ENCODE measurements at places on chromosomes 5 and 9. TPM values are rescaled to one million over a fixed set of nuclear protein-coding genes. Genes with fewer than 3 reads are reported as not detected.

The YTHDC2 gene
- polyA plus RNA-seq, result 10.5 TPM

The SLC36A3 gene
- polyA plus RNA-seq, result not detected

The IFNA21 gene
- polyA plus RNA-seq, result not detected

The PCDHGB4 gene
- polyA plus RNA-seq, result 0.65 TPM

The ADRA1B gene
- polyA plus RNA-seq, result 0.49 TPM

The GABRA1 gene
- polyA plus RNA-seq, result 0.45 TPM

The LCN2 gene
- 75.1 TPM for polyA plus RNA-seq

The WDR31 gene
- polyA plus RNA-seq, result 1.2 TPM

DNA sequence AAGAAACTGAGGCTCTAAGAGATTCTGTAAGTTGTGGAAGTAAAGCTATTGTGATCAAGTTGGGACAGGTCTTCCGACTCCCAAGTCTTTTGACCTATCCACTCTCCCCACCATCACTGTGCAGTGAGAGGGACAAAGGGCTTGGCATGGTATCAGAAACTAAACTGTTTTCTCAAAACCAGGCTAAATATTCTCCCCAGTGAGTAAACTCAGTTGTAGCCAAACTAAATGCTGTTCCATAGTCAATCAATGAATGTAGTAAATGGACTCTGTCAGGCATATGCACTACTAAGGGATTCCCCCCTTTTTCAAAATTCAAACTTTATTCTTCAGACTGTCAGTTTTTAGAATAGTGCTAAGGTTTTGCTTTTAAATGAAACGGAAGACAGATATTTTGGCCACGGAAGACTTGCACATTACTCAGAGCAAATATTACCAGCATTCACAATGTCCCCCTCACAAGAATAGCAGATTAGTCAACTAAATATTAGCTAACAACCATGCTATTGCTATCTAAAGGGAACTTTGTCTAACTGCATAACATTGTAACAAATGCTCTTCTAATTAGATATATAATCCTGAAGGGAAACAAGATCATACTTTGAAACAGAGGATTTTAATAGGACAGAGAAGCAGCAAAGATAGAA, 7.1 kb downstream of the PRKAA1 start:
- DNase-seq, result no peak
- no peak overlapping the region for H3K4me3 ChIP-seq
- peaks cover 20% of the 10 kb centered on the region for H3K4me1 ChIP-seq
- H3K27ac ChIP-seq, result no peak overlapping the region
- H3K27me3 ChIP-seq, result no peaks in the 10 kb centered on the region

- H3K27ac ChIP-seq, result no peak overlapping the region
- no peaks in the 10 kb centered on the region for H3K36me3 ChIP-seq
- no peak overlapping the region for H3K4me3 ChIP-seq
- no peaks in the 10 kb centered on the region for H3K27me3 ChIP-seq
- no peaks in the 10 kb centered on the region for H3K4me1 ChIP-seq
Observed at GRCh38 chr5:111855356-111855755, 98.4 kb upstream of the NREP start.

- no peak overlapping the region for H3K4me3 ChIP-seq
- H3K36me3 ChIP-seq, result no peaks in the 10 kb centered on the region
- DNase-seq, result no peak
- no peaks in the 10 kb centered on the region for H3K27me3 ChIP-seq
Observed at GRCh38 chr5:92944903-92945604, 636.0 kb downstream of the NR2F1-AS1 start.

DNA sequence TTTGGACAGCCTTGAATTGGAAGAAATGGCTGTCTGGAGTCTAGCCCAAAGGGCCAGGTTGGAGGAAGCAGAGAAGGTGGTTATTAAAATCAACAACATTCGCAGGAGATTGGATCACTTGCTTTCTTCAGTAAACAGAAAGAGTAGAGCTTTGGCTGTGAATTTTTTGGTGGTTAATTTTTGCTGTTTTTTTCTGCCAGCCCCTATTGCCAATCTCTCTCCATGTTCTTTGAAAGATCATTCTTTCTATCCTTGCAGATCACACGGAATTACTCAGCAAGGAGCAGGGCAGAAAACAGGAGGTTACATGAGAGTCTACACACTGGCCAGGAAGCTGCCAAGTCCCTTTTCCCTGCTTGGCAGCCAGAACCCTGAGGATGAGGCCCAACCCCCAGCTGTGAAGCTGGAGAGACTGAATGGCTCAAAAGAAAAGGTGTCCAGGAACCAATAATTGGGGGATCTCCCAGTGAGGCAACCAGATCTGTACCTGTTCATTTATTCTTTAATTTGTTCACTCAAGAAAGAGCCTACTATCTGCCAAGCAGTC, 13.0 kb downstream of the GLRX start:
- H3K27ac ChIP-seq, result no peak overlapping the region
- no peaks in the 10 kb centered on the region for H3K4me1 ChIP-seq
- DNase-seq, result no peak
- H3K4me3 ChIP-seq, result no peak overlapping the region
- H3K27me3 ChIP-seq, result no peaks in the 10 kb centered on the region

DNA sequence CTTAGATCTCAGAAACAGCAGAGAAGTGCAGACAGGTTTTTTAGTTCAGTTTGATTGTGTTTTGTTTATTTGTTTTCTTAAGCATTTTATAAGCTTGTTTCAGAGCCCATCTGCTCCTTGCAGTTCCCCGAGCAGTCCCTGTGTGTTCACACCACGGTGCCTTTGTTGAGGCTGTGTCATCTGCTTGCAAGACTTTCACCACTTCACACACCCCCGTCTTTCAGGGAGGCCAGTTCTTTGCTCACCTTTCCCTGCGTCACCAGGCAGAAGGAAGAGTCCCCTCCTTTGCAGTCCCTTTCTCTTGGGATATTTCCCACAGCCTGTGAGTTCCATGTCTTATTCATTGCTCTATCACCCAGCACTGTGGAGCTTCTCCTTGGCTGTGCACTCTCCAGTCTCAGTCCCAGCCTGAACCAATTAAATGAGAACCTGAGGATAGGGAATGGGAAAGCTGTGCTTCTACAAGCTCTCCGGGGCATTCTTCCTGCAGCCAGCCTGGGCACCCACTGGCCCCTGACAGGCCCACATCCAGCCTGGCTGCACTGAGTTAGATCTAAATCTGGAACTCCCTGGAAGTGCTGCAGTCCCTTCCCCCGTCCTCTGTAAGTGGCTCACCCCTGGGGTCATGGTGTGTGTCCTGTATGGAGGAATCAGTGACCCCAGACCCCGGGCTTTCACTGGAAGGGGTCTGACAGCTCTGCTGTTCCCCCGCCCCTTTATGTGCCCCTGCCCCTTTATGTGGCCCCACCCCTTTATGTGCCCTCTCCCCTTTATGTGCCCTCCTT, 5.5 kb downstream of the MVB12B start:
- no peaks in the 10 kb centered on the region for H3K27me3 ChIP-seq
- H3K4me3 ChIP-seq, result no peak overlapping the region
- H3K36me3 ChIP-seq, result no peaks in the 10 kb centered on the region

GRCh38 chr5:65961633-65962032, 35.3 kb downstream of the ERBIN start:
- no peak for DNase-seq
- no peaks in the 10 kb centered on the region for H3K36me3 ChIP-seq
- no peaks in the 10 kb centered on the region for H3K27me3 ChIP-seq

DNA sequence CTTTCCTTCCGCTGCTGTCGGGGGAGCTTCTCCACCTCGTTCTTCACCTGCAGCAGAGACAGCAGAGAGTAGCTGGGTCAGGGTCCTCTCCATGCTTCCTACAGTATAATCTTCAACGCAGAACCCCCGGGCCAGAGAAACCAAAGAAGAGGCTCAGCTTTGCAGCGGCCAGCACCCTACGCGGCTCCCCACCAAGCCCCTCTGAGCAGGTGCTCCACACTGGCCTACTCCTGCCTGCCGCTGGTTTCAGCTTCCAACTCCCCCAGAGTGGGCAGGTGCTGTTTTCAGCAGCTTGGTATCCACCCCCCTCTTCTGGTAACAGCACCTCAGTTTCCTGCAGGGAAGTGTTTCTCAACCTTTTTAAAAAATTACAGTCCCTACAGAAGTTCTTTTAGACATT, 58.3 kb upstream of the FBXW11 start:
- H3K27me3 ChIP-seq, result no peaks in the 10 kb centered on the region
- H3K36me3 ChIP-seq, result no peaks in the 10 kb centered on the region
- DNase-seq, result no peak
- no peak overlapping the region for H3K27ac ChIP-seq

GRCh38 chr5:132662925-132663770, 5.2 kb downstream of the IL13 start:
- no peak overlapping the region for H3K4me3 ChIP-seq
- H3K27ac ChIP-seq, result no peak overlapping the region
- DNase-seq, result no peak
- H3K4me1 ChIP-seq, result no peaks in the 10 kb centered on the region
- H3K36me3 ChIP-seq, result no peaks in the 10 kb centered on the region
- H3K27me3 ChIP-seq, result no peaks in the 10 kb centered on the region

DNA sequence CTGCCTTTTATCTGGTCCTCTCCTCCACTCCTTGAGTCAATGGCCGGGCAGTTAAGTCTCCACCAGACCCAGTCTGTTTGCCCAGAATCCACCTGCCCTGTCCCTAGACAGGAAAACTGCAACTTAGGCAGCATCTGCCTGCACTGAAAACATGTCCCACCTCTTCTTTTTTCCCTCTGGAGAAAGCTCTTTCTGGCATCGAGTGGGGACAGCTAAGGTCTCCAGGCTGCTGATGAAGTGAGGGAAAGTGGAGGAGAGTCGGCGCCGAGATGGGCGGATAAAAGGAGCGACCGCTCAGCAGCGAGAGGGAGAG, 243 bp upstream of the SHISAL2B start:
- DNase-seq, result no peak
- peak overlapping the region; percentile 32 for H3K4me3 ChIP-seq
- no peaks in the 10 kb centered on the region for H3K36me3 ChIP-seq
- H3K4me1 ChIP-seq, result no peaks in the 10 kb centered on the region
- no peak overlapping the region for H3K27ac ChIP-seq

DNA sequence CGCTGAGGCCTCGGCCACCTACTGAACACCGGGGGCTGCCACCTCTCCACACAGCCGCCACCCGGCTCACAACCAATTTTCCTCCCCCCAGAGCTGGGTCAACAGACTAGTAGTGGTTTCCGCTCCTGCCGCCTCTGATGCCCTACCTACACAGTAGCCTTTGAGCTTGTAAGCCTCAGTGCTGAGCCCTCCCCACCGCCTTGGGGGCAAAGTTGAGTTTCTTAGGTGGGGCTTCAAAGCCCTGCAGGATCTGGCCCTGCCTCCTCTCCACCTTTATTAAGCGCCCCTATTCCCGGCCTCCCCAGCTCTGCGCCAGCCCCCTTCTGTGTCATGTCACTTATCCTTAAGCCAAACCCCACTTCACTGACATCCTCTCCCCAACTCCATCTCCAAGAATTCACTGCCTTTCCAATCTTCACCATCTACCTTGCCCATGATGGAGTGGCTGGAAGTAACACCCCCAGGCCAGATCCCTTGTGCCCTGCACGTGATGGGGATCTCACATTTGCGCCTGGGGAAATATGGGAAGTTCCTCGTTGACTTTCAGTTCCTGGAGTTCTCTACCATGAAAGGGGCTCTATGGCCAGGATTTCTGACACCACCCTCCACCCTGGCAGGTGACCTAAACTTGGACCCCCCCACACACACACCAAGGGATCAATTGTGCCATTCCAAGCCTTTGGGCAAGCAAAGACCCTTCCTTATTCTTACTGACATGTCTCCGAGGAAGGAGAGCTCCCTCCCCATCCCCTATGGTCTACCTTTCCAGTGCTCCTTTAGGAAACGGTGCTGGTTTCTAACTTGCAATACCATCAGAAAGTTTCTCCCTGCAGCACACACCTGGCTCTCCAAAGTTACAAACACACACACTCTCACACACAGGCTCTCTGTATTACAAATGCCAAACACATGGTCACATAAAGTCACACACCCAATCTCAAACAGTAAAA, 2.7 kb upstream of the CNTFR start:
- DNase-seq, result no peak
- H3K4me1 ChIP-seq, result no peaks in the 10 kb centered on the region
- no peak overlapping the region for H3K4me3 ChIP-seq
- peaks cover 18% of the 10 kb centered on the region for H3K27me3 ChIP-seq

GRCh38 chr5:177595991-177596774, 3.7 kb upstream of the B4GALT7 start:
- H3K36me3 ChIP-seq, result peaks cover 33% of the 10 kb centered on the region
- no peak overlapping the region for H3K27ac ChIP-seq
- peaks cover 6% of the 10 kb centered on the region for H3K4me1 ChIP-seq
- no peaks in the 10 kb centered on the region for H3K27me3 ChIP-seq

- H3K4me1 ChIP-seq, result peaks cover 67% of the 10 kb centered on the region
- peak overlapping the region; percentile 62 for H3K4me3 ChIP-seq
- no peaks in the 10 kb centered on the region for H3K36me3 ChIP-seq
- peak overlapping the region; percentile 91 for H3K27ac ChIP-seq
- peak; percentile 83 for DNase-seq
Observed at GRCh38 chr9:137307255-137308056, 5.4 kb upstream of the NRARP start.

GRCh38 chr9:134221273-134222017, 57.1 kb upstream of the RNU6ATAC start:
- no peaks in the 10 kb centered on the region for H3K27me3 ChIP-seq
- H3K4me1 ChIP-seq, result no peaks in the 10 kb centered on the region
- peak; percentile 27 for DNase-seq

- no peaks in the 10 kb centered on the region for H3K36me3 ChIP-seq
- no peaks in the 10 kb centered on the region for H3K27me3 ChIP-seq
- H3K27ac ChIP-seq, result no peak overlapping the region
- no peak overlapping the region for H3K4me3 ChIP-seq
- DNase-seq, result no peak
Observed at GRCh38 chr5:154740957-154741356, 14.2 kb upstream of the LARP1 start.

- H3K27me3 ChIP-seq, result no peaks in the 10 kb centered on the region
- H3K4me3 ChIP-seq, result no peak overlapping the region
- H3K4me1 ChIP-seq, result peaks cover 32% of the 10 kb centered on the region
- no peak for DNase-seq
- H3K27ac ChIP-seq, result peak overlapping the region; percentile 99
Observed at GRCh38 chr5:139636975-139637408, 11.2 kb upstream of the CXXC5 start.

- no peak overlapping the region for H3K27ac ChIP-seq
- H3K4me1 ChIP-seq, result no peaks in the 10 kb centered on the region
- H3K4me3 ChIP-seq, result no peak overlapping the region
- no peaks in the 10 kb centered on the region for H3K36me3 ChIP-seq
Observed at GRCh38 chr5:117195076-117195475, 620.5 kb upstream of the SEMA6A start.

GRCh38 chr5:142637871-142638270, 48.0 kb downstream of the FGF1 start:
- H3K27ac ChIP-seq, result no peak overlapping the region
- H3K4me3 ChIP-seq, result no peak overlapping the region
- no peak for DNase-seq
- no peaks in the 10 kb centered on the region for H3K27me3 ChIP-seq
- no peaks in the 10 kb centered on the region for H3K4me1 ChIP-seq
- no peaks in the 10 kb centered on the region for H3K36me3 ChIP-seq

DNA sequence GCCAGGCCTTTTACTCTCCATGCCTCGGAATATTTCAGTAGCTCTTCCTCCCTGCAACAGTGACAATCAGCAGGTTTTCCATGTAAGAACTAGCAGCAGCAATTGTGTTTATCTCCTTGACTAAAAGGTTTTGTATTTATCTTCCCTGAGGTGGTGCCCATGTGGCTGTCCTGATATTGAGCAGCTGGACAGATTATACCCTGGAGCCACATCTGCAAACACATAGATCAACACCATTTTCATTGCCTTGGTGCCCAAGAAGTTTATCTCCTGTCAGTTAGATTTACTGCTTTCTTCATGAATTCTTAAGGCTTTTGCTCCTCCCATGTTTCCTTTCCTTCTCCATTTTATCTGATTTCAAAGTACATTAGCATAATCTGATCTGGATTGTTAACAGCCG, 378.4 kb downstream of the SPATA31D1 start:
- H3K4me3 ChIP-seq, result no peak overlapping the region
- no peaks in the 10 kb centered on the region for H3K27me3 ChIP-seq
- DNase-seq, result no peak
- H3K4me1 ChIP-seq, result no peaks in the 10 kb centered on the region
- no peak overlapping the region for H3K27ac ChIP-seq

All from pancreas (tissue), 10 donors.